GM13976 (cell line): ENCODE measurements at places on chromosomes 12 and 14.

GRCh38 chr14:97027256-97027999, 230.2 kb downstream of the VRK1 start:
- DNase-seq = no peak

GRCh38 chr14:102063808-102064429, 22.9 kb downstream of the HSP90AA1 start:
- no peak for DNase-seq

GRCh38 chr14:81454572-81455218, 54.6 kb upstream of the STON2 start:
- no peak for DNase-seq

DNA sequence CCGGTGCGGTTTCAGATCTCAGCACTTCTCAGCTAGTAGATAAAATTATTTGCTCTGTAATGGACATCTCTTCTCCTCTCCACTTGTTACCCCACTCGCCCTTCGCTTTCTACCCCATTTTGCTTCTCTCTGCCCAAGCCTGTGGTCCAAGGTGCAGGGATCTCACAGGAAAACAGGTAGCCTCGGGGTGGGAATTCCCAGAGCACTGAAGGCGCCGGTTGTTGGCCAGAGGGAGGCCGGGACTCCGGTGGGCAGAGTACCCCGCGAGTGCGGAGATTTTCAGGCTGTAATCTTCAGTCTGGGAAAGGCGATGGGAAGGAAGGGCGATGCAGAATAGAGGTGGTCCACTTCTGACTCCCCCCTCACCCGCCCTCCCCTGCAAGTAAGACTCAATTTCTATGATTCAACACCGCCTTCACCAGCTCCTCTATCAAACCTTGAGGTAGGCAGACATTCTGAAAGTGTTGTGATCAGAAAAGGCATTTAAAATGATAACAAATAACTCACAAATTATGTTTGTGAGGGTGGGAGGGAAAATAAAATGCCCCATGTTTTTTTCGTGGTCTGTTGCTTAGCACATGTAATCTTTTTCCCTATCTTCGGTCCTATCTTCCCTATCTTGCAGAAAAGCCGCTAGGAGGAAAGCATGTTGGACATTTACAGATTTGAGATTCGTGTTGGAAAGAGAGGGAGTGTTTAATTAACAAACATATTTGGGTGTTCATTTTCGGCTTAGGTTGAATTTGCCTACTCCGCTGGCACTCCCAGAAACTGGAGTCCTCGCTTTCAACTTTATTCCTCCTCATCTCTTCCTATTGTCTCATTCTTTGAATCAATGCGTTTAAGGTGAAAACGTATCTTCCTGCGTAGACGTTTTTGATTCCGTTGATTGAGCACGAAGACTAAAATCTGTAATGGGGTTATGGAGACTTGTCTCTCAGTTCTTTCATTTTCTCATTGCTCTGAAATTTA, 8.5 kb downstream of the FOXG1 start:
- DNase-seq = no peak

- DNase-seq = no peak
Measured at GRCh38 chr14:54488318-54488645, 498 bp downstream of the GMFB start.

GRCh38 chr12:93429852-93430251, 11.9 kb downstream of the UBE2N start:
- no peak for DNase-seq

DNA sequence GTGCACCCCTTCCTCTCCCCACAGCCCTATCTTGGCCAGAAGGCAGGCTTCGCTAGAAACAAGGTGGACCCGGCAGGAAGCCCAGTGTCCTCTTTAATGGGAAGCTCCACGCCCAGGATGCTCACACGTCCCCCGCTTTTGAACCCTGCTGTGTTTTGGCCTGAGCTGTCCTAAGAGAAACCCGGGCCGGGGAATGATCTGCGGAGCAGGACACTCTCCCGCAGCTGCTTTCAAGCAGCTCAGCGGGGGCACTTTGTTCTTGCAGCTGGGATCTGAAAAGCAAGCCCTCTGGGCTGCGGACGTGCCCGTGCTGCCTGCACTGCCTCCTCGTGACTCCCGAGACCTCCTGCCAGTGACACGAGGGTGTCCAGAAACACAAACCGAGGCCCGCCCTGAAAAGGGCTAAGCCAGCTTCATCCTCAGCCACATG, 30.0 kb downstream of the SCARB1 start:
- DNase-seq = no peak
